Stimulated activated CD4-positive, alpha-beta T cell treated with anti-CD3 and anti-CD28 coated beads, Interleukin-1b, Interleukin-23, amount 100 ng/mL, for 1 hour (primary cell): ENCODE measurements at places on chromosomes 4 and X.

DNA sequence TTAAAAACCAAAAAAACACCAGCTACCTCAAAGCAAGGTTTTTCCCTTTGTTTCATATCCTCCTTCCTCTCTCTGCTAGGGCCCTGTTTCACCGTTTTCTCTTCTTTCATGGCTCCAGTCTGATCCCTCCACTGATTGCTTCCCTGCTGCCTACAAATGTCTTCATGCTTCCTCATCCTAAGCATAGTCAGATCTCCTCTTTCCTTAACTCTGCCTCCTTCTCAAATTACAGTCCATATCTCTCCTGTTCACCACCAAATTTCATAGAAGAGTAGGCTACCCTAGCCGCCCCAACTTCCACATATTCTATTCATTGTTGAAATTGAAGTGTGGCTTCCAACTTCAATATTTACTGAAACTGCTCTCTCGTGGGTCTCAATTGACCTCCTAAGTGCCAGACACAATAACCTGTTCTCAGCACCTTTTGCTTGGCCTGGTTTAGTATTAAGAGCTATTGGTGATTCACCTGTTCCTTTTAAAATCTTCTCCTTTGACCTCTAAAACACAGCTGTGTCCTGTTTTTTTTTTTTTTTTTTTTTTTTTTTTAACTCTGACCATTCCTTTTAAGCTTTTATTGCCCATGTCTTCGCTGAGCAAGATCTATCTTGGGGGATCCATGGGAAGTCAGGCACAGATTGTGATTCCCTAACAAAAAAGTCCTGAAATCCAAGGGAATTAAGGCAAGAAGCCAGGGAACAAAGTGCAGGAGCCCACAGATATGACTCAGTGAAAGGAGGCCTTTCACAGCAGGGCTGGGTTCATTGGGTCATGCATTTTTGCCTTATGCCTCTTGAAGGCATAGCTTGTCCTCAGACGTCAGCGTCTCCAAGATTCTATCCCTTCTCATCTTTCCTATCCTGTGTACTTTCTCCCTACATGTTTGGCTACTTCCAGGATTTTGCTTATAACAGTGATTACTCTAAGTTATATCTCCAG, 85.4 kb downstream of the RPS3A start:
- DNase-seq, result no peak

DNA sequence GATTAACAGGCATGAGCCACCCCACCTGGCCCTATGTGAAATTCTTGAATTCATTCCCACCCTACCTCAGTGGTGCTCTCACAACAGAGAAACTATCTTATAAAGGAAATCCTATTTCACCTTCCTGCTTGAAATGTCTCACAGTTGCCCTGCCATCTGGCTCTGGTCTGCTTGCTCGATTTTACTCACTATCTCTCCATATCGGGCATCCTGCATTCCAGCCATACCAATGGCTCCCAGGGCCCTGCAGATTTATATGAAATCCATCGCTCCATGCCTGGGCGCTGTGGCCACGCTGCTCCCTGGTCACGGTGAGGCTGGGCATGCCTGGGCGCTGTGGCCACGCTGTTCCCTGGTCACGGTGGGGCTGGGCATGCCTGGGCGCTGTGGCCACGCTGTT, 15.8 kb downstream of the SORBS2 start:
- no peak for DNase-seq

GRCh38 chr4:103375278-103375677, 177.1 kb upstream of the CENPE start:
- no peak for DNase-seq

- DNase-seq, result no peak
Measured at GRCh38 chr4:55682295-55682694, 46.2 kb upstream of the NMU start.

- no peak for DNase-seq
Measured at GRCh38 chr4:74364256-74364651, 691 bp upstream of the EREG start.

DNA sequence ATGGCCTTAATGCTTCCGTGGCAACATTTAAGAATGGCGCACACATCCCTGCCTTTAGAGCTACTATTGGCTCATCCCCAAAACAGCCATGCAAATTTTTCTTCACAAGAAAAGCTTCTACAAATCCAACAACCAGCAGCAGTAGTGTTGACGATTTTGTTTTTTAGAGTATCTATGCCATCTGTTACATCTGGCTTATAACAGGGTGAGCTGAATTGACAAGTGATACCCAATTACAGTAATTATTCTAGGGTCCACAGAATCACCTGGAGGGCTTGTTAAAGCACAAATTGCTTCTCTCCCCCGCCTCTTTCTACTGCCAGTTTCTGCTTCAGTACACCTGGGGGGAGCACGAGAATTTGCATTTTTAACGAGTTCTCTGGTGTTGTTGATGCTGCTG, 34.1 kb downstream of the DCHS2 start:
- DNase-seq, result no peak

DNA sequence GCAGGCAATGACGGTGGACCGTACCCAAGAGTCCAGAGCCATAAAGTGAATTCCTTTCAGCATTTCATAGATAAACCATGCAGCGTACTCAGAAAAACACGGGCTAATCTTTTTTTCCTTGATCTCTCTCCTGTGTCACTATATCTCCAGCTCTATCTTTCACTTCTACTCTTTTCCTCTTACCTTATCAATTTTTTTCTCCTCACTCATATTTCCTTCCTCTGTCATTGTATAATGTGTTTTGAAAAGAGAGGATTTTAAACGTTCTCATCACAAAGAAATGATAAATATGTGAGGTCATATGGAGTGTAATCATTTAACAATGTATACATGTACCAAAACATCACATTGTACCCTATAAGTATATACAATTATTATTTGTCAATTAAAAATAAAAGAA, 176.5 kb downstream of the CPE start:
- no peak for DNase-seq

- DNase-seq, result peak; percentile 26
Measured at GRCh38 chr4:37453281-37453998, 208.9 kb downstream of the NWD2 start.

DNA sequence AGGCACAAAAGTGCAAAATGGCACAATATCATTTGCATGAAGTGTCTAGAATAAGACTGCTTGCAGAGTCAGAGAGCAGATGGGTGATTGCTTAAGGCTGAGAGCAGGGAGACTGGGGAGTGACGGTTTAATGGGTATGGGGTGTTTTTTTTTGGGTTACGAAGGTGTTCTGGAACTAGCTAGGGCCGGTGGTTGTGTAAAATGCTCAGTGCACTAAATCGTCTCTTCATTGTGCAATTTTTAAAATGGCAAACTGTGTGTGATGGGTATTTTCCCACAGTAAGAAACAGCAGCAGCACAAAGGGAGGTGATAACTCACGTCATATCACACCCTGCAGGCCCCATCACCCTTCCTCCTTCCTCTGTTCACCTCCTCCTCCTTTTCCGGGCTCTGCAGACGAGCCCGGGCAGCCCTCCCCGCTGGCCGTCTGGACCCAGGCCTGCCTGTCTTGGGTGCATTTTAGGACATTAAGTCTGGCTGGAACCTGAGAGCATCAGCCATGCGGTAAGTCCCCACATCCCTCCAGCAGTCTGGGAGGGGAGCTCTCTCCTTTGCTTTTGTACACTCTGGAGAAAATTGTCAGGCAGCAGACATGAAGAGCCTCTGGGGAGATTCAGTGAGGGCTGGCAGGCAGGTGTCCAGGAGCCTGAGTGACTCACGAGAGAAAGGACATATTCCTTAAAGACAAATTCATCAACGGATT, 42.7 kb downstream of the ASMT start:
- no peak for DNase-seq

DNA sequence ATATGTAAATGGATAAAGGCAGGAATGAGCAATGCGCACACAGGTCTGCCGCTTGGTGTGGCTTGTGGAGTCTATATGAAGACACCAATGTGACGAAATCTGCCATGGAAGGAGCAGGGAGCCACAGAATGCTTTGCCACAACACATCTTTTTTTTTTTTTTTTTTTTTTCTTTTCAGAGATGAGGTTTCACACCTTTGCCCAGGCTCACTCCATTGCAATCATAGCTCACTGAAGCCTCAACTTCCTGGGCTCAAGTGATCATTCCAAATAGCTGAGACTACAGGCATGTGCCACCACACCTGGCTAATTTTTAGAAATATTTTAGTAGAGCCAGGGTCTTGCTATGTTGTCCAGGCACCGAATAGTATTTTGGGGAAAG, 17.4 kb upstream of the SLC34A2 start:
- DNase-seq, result no peak

GRCh38 chr4:188841523-188841922, 702.3 kb downstream of the TRIML1 start:
- DNase-seq, result no peak

DNA sequence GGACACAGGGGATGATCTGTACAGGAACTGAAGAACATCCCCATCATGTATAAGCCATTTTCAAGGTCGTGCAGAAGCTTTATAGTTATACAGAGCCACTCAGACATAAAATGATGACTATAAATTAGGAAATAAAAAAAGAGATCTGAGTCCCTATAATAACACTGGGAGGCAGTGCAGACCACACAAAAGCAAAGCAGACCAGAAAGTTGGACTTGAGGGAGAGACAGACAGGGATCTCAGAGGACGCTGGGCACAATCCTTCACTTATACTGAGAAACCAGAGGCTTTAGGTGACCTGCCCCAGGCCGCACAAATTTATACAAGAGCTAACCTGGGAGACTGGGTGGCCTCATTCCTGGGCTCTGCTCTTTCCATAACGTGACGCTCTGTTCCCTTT, 70.5 kb downstream of the HADH start:
- DNase-seq, result no peak

GRCh38 chr4:64230709-64231310, 178.4 kb downstream of the TECRL start:
- DNase-seq, result no peak

DNA sequence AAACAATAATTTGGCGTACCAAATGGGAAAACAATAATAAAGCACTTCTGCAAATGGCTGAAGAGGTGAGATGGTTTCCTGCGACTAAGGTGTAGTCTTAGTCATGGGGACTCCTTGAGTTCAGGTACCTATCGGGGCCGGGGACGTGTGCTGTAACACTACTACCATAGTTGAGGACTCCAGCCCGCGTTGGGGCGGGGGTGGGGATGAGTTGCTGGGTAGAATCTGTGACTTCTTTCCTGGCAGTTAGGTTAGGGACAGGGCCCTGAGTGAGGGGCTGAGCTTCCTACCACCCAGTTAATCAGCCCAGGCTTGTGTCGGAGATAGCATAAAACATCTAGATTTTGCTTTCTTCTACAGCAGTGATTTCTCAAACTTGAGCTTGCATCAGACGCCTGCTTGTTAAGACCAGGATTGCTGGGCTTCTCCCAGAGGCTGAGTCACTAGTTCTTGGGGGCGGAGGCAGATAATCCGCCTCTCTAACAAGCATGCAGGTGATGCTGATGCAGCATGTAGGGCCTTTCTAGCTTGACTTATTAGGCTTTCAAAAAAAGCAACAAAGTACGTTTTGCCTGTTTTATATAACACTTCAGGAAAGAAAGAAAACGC, 30.2 kb downstream of the RBBP7 start:
- DNase-seq, result no peak

DNA sequence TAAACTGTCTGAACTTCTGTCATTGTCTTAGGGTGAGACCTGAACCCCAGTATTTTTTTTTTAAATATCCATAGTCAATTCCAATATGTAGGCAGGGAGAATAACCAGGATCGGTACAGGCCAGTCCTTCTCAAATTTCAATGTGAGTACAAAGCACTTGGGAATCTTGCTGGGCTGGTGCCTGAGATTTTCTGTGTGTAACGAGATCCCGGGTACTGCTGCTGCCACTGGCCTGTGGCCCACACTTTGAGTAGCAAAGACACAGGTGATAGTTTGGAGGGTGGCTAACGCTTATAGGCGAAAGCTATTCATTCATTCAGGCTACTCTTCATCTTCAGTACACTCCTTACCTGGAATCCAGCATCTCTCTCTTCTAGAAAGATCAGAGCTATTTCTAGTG, 923.6 kb upstream of the TENM3 start:
- no peak for DNase-seq

GRCh38 chr4:158728236-158728635, 5.0 kb upstream of the PPID start:
- no peak for DNase-seq

- DNase-seq, result no peak
Measured at GRCh38 chrX:44503560-44503959, 39.1 kb downstream of the FUNDC1 start.

GRCh38 chrX:51332188-51332942, at the start of gene NUDT10:
Gene NUDT10 (plus strand): TSS chrX:51332822. CDS start chrX:51332966, 144 bp downstream.
- DNase-seq, result no peak

- DNase-seq, result no peak
Measured at GRCh38 chr4:129532573-129532972, 436.6 kb downstream of the C4orf33 start.

GRCh38 chr4:87529187-87529586, at the start of gene SPARCL1:
Gene SPARCL1 (minus strand): TSS chr4:87529376. CDS start chr4:87499574, 29,802 bp downstream.
- DNase-seq, result no peak

DNA sequence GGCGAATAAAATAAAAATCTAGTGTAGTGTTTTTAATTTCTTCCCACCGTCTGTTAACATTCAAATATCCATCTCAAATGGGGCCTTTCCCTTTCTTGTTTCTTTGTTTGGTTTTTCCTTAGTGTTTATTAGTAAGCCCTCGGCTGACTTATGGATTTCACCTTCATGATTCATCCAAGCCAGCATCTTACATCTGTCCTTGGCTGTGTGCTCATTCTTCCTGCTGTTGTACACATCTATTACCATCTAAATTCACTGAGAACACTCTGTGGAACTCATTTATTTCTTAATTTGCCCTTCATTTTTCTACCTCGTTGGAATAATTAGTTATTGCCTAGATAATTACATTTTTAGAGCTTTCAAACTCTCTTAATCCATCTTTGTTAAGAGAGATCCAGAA, 84.9 kb downstream of the SPCS3 start:
- DNase-seq, result no peak

GRCh38 chrX:155070663-155070974, 317 bp downstream of the CMC4 start:
- no peak for DNase-seq

DNA sequence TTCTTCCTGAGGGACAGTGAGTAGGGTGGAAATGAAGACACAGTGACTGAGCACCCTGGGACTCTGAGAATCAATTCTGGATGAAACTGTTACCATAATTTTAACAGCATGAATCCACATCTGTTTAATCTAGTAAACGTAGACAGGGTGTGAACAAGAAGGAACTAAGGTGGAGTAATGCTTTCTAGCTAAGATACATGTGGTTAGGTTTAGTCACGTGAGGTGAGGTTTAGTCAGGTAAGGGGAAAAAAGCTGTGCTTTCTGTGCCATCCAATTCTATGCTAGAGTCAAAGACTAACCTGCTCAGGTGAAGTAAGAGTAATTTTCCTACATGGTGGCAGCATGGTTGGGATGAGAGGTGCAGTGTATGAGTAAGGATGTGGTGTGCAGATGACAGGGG, 54.0 kb upstream of the C4orf54 start:
- DNase-seq, result no peak

DNA sequence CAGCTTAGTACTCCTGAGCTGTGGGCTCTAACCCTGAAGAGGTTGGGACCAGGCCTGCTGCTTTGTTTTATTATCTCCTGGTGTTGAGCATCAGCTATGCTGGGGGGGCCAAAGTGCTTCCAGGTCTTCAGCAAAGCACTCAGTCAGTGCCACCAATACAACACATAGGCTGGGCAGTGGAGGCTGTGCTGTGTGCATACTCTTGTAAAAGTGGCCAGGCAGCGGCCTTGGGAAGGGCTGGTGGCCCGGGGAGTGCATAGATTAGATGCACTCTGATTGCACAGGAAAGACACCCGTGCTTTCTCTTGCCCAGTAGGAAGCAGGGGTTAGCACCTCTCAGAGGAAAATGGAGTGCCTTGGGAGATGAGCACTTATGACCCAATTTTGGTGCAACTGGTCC, 534.0 kb downstream of the ARAP2 start:
- DNase-seq, result no peak
